EH (cell line): ENCODE measurements at places on chromosomes 4 and X.

DNA sequence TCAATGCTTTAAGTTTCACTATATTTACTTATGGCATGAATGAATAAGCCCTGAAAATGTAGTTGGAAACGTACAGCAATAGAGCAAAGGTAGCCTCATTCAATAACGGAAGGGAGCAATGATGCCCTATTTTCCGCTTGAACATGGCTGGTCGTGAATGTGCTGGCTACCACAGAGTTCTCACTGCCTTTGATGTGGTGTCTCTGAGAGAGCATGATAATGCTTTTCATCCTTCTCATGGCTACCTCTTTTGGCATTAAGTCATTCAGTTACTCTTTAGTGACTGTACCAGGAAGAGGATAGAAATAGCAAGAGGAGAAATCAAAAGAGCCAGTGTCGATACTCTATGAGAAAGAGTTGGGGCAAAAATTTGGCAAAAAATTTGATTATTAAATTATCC, 308.0 kb downstream of the PPP3CA start:
- no peak for DNase-seq

DNA sequence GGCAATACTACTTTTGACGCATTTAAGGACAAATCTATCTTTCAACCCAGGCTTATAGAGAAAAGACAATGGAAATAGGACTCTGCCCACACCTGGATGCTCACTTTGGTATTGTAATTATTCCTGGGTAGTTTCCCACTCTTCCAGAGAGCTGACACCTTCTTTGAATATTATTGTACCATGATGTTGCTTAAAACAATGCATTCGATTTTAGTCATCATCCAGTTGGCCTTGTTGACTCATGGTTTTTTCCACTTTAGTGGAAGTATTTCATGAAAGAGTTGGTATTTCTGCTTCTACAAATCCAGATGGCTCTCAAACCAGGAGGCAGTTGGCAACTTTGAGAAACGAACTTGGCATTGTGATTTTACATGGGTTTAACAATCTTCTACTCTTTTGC, 124.2 kb downstream of the ENOX2 start:
- peak; percentile 8 for DNase-seq

DNA sequence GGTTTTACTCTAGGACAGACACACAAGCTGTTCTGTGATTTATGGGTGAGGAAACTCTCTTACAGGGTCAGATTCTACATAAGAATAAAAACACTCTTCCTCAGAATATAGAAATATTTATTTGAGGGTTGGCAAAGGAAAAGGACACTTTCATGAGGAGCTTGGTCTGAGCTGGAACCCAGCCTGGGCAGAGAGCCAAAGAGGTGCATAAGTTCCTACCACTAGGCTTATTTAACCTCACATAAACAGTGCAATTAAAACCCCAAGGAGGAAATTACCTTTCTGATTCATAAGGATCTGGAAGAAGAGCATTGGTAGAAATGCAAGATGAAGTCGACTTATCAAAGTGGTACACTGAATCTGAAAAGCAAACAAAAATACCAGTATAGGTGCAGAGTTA, 32.9 kb downstream of the SETD7 start:
- peak; percentile 24 for DNase-seq

DNA sequence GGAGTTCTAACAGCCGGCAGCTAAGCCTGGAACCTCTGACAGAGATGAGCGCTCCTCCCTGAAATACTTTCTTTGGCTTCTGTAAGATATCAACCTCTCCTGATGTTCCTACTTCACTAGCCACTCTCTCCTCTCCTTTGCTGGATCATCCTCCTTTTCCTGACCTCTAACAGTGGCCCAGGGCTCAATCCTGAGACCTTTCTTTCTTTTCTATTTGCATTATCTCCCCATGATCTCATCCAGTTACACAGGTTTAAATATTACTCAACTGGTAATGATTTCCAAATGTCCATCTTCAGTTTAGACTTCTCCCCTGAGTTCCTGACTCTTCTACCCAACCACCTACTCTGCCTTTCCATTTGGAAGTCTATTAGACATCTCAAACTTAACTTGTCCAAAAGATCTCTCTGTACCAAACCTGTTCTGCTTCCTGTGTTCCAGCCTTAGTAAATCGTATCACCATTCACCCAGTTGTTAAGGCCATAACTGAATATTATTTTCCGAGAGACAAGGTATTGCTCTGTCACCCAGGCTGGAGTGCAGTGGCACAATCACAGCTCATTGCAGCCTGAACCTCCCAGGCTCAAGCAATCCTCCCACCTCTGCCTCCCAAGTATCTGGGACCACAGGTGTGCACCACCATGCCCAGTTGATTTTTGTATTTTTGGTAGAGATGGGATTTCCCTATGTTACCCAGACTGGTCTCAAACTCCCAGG, 41.1 kb downstream of the RFC1 start:
- no peak for DNase-seq

DNA sequence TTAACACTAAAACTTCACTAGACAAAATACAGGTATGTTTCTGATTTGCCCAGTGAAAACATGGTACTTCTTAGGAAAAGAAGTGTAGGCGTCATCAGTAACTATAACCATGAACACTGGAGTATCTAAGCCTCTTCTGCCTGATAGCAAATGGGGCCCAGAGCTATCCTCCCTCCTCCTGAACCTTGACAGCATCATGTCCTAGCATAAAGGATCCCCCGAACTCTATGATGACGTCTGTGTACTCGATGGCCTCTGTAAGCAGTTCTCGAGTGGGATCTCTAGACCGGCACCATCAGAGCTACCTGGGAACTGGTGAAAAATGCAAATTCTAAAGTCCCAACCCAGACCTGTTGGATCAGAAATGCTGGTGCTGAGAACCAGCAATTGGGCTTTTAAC, 36.3 kb upstream of the MTNR1A start:
- DNase-seq = no peak

DNA sequence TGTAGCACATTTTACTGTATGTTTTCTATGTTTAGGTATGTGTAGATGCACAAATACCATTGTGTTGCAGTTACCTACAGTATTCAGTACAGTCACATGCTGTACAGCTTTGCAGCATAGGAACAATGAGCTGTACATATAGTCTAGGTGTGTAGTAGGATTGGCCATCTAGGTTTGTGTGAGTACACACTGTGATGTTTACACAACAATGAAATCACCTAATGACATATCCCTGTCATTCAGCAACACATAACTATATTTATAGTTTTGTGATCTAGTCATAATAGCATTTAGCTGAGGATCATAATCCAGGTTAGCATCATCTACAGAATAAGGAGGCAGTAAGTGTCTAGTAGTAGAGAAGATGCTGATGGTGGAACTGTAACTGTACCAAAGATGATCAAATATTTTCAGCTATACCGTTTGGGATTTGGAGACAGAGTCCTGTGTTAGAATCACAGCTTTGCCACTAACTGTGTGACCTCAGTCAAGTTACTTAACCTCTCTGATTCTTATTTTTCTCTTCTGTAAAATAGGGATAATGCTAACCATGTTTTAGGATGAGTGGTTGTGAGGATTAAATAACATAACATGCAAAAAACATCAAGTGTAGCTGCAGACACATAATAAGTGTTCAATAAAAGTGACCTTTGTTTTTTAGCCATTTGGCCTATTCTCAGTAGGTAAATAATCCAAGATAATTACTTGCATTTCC, 73.3 kb downstream of the LIMCH1 start:
- DNase-seq = no peak

GRCh38 chrX:125786316-125786715, 379.8 kb downstream of the DCAF12L2 start:
- no peak for DNase-seq

DNA sequence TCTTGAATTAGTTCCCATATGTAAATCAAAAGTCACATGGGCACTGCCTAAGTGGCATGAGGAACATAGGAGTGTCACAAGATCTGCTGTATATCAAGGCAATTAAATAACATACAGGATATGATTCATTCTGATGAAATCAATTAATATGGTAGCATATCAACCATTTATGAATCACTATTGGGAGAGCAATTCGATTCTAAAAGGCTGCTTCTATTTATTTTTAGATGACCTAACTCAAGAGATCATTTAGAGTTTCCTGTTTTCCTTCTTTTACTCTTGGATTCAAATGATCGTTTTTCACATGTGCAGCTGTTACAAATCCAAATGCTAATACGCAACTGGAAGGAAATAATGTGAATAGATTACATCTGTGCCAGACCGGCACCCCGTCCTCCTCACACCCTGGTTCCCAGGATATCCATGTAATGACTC, 81.9 kb downstream of the HCCS start:
- peak; percentile 28 for DNase-seq

DNA sequence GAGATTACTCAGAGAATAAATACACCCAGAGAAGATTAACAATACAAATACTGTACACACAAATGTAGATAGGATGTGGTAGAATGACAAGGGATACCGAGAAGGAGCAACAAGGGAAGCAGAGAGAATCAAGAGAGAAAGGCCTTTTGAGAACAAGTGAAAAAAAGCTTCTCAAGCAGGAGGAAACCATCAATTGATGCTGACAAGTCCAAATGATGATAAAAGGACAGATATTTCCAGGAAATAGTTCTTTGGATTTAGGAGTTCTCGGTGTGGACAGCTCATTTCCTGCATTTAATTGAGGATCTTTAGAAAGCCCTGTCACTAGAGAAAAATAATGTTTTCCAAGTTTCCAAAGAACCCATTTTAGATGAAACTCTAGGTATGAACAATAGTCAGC, 48.1 kb downstream of the NPY5R start:
- DNase-seq = no peak

DNA sequence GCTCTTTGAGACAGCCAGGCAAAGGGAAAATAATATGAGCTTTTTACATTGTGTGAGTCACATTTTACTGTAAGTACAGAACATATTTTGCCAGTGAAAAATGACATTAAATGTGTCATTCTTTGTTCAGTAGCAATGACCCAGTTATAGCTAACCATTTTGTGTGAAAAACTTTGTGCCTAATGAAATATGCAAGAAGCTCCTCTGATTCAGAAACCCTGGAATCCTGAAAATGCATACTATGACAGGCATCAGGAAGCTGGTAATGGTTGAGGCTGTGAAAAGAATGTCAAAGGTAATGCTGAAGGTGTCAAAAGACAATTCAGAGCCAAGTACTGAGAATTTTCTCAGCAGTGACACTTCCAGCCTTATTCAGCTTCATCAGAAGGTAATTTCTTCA, 549.5 kb upstream of the SMIM31 start:
- DNase-seq = no peak

- no peak for DNase-seq
Observed at GRCh38 chr4:11503166-11503565, 74.5 kb upstream of the HS3ST1 start.

- DNase-seq = no peak
Observed at GRCh38 chr4:8254076-8254475, 15.5 kb upstream of the HTRA3 start.

DNA sequence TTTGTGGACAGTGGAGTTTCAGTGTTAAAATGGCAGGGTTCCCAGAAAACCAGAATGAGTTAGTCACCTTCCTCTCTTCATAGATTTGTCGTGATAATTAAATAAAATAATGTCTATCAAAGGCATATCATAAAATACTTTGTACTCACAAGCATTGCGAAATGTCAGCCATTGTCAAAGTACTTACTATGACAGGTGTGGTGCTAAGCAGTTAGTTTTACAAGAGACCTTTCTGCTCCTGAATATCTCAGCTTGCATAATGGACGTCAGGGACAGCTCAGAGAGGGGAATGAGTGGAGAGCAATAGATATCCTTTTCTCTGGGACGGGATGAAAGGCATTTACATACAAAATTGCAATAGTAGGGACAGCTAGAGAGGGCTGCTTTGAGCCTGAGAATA, 560.9 kb downstream of the KCNIP4 start:
- no peak for DNase-seq
